NCI-H146 (cell line): ENCODE measurements at places on chromosomes 1 and 21.

DNA sequence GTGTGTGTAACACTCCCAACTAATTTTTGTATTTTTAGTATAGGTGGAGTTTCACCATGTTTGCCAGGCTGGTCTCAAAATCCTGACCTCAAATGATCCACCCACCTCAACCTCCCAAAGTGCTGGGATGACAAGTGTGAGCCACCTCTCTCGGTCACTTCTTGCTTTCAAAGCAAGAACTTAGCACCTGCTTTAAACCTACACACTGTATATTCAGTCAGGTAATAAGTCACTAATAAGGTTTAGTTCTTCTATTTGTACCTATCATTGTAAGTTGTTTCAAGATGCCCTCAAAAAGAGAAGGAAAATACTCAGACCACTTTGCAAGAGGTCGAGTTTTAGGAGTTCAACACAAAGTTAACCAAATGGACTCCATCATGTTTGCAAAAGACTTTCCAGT is 431.3 kb downstream of the MRPL39 start:
- no peak for DNase-seq

DNA sequence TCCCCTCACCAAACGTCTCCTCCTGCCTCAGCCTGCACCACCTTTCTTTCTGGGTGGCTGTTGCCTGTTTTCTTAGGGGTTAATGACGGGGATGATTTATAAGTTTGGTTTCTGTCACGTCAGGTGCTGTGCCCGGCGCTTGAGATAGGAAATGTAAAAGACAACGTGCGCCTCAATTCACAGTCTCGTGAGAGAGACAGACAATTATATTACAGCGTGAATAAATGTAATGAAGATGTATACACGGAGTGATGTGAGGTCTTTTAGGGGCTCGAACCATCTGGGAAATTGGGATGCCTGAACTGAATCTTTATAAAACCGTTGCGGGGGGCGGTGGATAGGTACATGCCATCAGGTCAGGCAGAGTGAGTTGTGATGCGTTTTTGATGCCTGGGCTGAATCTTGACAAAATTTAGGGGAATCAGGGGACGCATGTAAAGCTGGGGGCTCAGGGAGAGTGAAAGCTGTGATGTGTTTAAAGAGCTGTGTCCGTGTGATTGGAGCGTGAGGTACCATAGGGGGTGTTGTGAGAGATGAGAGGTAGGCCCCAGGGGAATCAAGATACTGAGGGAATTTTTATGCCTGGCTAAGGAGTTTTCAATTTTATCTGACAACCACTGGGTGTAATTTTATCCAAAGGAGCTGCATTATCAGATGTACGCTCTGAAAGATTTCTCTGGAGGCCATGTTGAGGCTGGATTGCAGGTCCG is 831 bp downstream of the TIPRL start:
- DNase-seq = peak; percentile 35

GRCh38 chr1:221782970-221783369 is 41.1 kb upstream of the DUSP10 start:
- no peak for DNase-seq

- DNase-seq = no peak
These were observed 28.1 kb downstream of the IL23R start for GRCh38 chr1:67194209-67194863.

DNA sequence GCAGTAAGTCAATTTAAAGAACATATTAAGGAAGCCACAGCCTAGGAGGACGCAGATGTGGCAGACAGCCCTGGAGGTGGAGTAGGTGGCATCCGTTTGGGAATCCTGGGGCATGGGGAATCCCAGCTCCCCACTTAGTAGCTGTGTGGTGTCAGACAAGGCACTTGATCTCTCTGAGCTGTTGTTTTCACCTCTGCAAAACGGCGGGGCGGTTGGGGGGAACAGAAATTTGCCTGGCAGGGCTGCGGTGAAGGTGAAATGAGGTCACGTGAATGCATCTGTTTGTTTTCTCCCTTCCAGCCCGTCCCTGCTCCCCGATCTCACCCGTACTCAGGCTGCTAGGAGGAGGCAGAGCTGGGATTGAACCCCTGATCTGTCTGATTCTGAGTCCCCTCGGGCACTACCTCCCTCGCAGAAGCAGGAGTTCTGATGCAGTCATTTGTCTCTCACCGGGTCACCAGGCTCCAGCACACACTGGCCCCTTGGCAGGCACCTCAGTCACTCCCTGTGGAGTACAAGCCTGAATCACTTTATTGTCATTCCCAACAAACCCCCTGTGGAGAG is 2.2 kb upstream of the LAPTM5 start:
- DNase-seq = no peak

- no peak for DNase-seq
These were observed 1.0 kb downstream of the TMEM51 start for GRCh38 chr1:15154480-15155036.

DNA sequence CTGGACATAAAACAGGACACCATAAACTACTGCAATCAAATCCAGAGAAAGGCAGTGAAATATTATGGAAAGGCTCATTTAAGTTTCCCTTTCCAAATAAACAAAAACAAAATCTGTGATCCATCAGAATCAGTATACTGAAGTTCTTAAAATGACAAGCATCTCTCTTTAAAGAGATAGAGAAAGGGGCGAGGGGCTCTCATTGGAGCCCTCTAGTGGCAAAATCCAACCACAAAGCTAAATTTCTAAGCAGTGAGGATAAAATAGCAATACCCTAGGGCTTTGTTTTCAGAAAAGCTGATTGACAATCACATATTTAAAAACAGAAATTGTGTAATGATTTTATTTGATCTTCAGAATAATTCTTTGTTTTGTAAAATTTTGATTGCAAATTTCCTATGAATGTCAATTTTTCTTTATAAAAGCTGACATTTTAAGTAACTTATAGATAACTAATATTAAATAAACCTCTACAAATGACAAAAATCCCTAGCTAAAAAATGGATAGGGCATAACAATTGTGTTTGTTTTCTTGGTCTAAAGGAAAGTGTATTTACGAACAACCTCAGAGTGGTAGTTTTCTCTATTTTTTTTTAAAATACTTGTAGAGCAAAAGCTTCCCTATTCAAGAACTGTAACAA is 138.2 kb downstream of the COL24A1 start:
- no peak for DNase-seq

- DNase-seq = no peak
These were observed 637.3 kb downstream of the MATN1 start for GRCh38 chr1:30085811-30086770.

DNA sequence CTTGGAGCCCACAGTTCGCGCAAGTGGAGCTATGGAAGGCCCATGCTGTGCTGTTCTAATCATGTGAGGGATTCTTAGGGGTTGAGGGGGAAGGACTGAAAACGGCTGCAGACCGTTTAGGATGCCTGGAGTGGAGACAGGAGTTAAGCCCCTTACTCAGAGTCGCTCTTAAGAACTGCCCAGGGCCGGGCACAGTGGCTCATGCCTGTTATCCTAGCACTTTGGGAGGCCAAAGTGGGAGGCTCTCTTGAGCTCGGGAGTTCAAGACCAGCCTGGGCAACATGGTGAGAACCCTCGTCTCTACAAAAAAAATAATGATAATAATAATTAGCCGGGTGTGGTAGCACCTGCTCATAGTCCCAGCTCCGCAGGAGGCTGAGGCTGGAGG is 1.1 kb downstream of the ZNF672 start:
- peak; percentile 66 for DNase-seq

DNA sequence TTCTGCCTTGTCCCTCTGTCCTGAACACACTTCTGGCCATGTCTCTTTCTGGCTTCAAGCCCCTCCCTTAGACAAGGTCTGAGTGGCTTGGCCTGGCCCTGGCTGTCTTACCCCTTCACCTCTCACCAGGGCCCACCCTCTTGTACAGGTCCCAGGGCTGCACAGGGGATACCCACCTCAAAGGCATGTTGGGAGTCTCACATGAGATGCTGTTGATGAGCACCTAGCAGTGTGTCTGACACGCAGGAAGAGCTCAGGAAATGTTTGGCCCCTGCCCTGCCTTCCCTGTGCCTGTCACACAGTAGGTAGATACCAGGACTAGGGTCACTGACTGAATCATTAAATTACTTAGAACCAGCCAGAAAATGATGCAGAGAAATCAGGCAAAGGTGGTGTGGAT is 16.6 kb downstream of the ZNF362 start:
- no peak for DNase-seq

DNA sequence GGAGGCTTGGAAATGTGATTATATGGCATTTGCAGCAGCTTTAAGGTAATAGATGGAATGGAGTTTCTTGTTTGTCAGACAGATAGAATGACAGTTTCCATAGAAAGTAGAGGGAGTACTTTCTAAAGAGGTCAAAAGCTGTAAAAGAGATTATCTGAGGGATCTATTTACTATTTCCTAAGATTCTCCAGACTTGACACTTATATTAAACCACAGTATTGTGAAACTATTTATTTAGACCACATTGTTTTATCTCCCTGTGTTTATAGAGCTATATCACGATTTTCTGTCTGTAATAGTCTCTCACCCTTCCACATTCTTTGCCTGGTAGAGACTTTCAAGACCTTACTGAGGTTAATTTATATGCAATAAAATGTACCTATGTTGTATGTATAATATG is 66.7 kb downstream of the MAN1A2 start:
- no peak for DNase-seq

DNA sequence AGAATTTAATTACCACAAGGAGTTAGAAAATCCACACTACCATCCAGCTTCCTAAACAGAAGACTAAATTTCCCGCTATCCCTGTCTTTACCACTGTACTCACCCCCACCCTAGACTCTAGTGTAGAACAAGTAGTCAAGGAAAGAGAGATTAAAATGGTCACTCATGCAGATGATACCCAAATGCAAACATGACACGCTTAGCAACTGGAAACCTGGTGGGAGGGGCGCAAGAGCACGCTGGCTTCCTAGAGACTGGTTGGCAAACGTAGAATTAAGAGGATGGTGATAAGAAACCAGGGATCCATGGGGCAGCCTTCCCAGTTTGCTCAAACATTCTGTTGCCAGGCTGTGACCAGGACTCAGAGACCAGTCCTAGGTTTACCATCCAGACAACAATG is 9.9 kb upstream of the LDLRAD1 start:
- peak; percentile 65 for DNase-seq

DNA sequence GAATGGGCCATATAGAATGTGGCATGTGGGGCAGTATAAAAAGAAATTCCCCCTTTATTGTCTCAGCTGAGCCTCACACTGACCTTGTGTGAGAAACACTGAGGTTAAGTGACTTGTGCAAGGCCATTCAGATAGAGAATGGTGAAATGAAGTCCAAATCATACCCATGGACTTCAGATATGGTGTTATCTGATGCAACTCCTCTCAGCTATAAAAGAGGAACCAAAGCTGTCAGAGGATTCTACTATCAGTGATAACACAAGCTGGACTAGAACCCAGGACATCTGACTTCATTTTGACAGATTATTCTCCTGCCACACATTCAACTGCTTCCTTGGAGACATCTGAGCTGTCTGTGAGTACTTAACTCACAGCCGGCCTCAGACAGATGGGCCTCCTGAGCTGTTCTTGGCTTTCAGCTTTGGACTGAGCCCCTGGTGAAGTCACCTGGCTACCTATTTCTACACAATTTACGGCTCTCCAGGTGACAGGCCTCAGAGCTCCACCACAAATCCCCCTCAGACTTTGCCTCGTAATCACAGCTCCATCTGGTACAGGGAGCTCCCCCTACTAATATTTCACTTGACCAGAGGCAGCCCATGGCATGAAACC is 104.6 kb downstream of the PLXNA2 start:
- no peak for DNase-seq

GRCh38 chr1:161390559-161390858 is 22.8 kb upstream of the CFAP126 start:
- DNase-seq = no peak

DNA sequence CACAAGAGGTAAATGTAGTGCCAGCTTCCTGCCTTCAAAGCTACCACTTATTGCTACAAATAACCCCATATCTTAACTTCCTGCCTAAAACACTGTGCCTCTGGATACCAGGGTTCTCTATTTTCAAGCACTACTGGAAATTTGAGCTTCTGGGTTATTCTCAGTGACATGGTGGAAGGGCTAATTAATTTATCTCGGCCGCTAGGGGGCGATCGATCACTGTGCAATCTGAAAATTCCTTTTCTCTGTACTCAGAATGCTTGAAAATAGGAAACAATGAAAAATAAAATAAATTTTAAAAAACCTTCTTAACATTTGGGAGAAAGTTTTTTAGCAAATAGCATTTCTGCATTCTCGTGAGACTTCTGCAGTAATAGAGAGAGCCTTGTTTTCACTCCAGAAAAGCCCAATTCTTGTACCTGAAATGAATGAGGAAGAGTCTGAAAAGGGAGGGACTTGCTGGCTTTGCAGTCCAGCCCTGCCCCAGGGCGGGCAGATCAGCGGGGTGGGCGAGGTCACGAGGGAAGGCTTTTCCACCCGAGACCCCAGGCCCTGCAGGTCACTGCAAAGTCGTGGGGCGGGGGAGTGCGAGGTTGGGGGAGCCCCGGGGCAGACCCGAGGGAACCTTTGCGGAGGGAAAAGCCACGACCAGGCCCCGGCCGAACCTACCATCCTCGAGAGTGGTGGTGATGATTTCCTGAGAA is 276.7 kb downstream of the PCP4 start:
- DNase-seq = peak; percentile 41

DNA sequence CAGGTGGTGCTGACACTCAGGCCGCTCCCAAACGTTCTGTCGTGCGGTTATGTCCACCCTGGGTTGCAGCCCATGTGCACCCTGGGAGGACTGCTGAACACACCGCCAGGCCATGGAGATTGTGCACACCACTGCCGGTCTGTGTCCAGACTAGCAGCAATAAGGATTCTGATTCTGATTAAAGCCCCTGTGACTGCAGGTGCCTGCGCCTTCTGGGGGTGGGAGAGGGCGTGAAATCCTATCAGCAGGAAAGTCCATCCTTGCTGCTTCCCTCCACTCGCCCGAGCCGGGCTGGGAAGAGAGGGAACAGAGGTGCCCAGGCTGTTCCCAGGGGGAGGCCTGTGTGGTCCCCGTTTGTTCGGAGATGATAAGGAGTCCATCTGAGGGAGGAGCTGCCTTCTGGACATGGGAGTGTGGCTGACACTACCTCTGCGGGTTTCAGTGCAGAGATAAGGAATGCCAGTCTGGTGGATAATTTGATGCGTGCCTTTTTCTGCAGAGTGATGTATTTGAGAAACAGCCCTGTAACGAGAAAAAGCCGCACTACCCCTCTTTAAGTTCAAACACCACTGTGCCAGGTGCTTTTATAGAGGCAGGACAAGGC is 41.2 kb downstream of the BACE2 start:
- DNase-seq = no peak

GRCh38 chr1:45979074-45979777 is 153.2 kb downstream of the PIK3R3 start:
- peak; percentile 94 for DNase-seq

- DNase-seq = no peak
These were observed 258.7 kb downstream of the AGBL4 start for GRCh38 chr1:49765034-49765433.

GRCh38 chr1:202225131-202225530 is 31.5 kb downstream of the LGR6 start:
- no peak for DNase-seq
